ENCODE measurements at places on chromosomes 1 and 21. TPM values are rescaled to one million over a fixed set of nuclear protein-coding genes. Genes with fewer than 3 reads are reported as not detected.

The TBX19 gene
- 2.2 TPM for total RNA-seq

The ANP32E gene
- total RNA-seq: 159 TPM

The SLAMF9 gene
- total RNA-seq: not detected

The OLFML2B gene
- total RNA-seq: not detected

The ITLN2 gene
- total RNA-seq: not detected

The ADAMTSL4 gene
- total RNA-seq: 0.49 TPM

The LRRN2 gene
- total RNA-seq: not detected

GRCh38 chr1:81374481-81374880 is 426.3 kb upstream of the ADGRL2 start:
- no peak overlapping the region for H3K4me3 ChIP-seq
- no peaks in the 10 kb centered on the region for H3K36me3 ChIP-seq
- no peak for DNase-seq
- no peaks in the 10 kb centered on the region for H3K4me1 ChIP-seq

- H3K27me3 ChIP-seq: no peaks in the 10 kb centered on the region
- no peaks in the 10 kb centered on the region for H3K36me3 ChIP-seq
- no peak overlapping the region for H3K4me3 ChIP-seq
- H3K27ac ChIP-seq: no peak overlapping the region
- no peaks in the 10 kb centered on the region for H3K4me1 ChIP-seq
Observed at GRCh38 chr1:212674872-212675271, 24.8 kb downstream of the BATF3 start.

DNA sequence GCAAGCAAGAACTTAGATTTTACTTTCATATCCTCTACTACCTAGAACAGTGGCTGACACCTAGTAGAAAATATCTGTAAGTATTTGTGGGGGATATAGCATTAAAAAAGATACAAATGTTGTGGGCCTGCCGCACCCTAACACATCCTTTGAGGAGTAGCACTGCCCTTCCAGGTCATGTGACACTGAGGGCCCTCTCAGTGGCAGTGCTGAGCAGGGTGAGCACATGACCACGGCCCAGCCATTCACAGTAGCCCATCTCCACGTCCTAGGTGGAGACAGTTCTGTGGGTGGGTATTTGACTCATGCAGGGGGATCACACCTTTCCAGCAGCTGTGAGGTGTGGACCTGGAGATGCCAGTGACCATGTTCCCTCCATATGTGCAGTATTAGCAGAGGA is 108.9 kb downstream of the OMA1 start:
- no peak for DNase-seq
- H3K36me3 ChIP-seq: no peaks in the 10 kb centered on the region
- no peaks in the 10 kb centered on the region for H3K27me3 ChIP-seq
- no peak overlapping the region for H3K4me3 ChIP-seq
- H3K27ac ChIP-seq: no peak overlapping the region

GRCh38 chr1:44705938-44706337 is 25.0 kb downstream of the RNU5D-1 start:
- H3K4me1 ChIP-seq: no peaks in the 10 kb centered on the region
- no peaks in the 10 kb centered on the region for H3K27me3 ChIP-seq
- H3K36me3 ChIP-seq: no peaks in the 10 kb centered on the region
- no peak overlapping the region for H3K4me3 ChIP-seq

DNA sequence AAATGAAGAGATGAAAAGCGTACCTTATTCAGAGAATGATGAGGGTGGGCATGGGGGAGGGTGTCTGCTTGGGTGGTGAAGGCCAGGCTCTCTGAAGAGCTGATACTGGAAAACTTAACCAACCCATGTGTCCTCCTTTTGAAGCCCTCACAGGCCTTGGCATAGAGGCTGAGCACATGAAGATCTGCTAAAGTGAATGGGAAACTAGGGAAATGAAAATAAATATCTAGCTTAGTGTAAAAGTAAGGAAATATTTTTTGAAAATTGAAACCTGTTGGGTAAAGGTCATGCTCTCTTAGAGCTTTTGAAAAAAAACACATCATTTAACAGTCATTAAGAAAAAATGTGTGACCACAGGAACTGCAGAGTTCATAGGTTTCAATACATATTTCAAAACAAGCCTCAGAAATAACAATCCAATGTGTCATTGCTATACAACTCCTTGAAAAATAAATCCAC is 40.5 kb upstream of the RALGPS2 start:
- H3K36me3 ChIP-seq: no peaks in the 10 kb centered on the region
- no peak overlapping the region for H3K4me3 ChIP-seq
- no peaks in the 10 kb centered on the region for H3K4me1 ChIP-seq
- no peak for DNase-seq

DNA sequence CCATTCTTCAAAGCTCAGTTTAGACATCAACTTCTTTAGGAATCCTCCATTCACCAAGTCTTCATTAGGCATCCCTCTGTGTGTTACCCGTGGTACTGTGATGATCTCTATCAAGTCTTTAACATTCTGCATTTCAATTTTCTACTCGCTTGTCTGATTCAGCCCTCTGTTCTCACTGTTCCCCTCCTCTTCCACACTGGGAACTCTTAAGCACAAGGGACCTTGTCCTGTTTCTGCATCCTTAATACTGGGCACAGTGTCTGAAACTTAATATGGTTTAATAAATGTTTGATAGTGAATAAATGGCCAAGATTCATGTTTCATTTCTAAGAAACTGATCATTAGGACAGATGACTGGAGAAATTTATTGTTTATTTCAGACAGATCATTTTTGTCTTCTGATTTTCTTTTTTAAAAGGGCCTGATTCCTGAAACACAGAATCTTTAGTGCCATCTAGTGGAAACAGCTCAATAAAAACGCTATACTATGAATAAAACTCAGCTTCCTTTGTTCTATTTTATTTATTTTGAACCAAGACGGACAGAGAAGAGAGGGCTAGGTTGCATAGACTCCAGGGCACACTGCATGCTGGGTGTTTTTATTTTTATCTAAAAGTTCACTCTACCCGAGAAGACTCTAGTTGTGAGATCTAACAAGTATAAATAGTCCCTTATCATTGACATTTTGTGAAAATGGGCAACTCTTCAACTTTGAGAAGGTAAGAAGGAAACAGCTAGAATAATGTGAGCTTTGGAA is 7.0 kb upstream of the TRIM45 start:
- H3K27me3 ChIP-seq: no peaks in the 10 kb centered on the region
- no peaks in the 10 kb centered on the region for H3K36me3 ChIP-seq
- H3K4me1 ChIP-seq: no peaks in the 10 kb centered on the region

GRCh38 chr1:115338457-115338820 is 390 bp upstream of the NGF start:
- H3K4me1 ChIP-seq: no peaks in the 10 kb centered on the region
- H3K27me3 ChIP-seq: no peaks in the 10 kb centered on the region
- no peak for DNase-seq
- H3K4me3 ChIP-seq: no peak overlapping the region

- no peaks in the 10 kb centered on the region for H3K36me3 ChIP-seq
- no peak overlapping the region for H3K4me3 ChIP-seq
- no peak for DNase-seq
- H3K4me1 ChIP-seq: peaks cover 7% of the 10 kb centered on the region
Observed at GRCh38 chr1:165641231-165641987, 10.4 kb downstream of the MGST3 start.

DNA sequence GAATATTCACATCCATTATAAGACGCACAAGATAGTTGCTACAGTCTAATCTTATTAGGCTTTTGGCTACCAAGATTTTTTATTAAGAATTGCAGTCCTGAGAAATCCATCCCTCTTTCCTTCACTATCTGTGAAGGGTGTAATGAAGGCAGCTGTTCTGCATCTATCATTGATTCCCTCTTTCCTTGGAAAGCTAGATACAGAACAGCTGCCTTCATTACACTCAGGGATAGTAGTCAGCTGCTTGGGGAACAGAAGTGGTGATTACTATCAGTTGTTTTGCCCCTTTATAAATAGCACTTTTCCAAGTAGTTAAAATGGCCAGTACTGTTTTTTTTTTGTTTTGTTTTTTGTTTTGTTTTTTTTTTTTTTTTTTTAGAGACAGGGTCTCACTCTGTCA is 70.2 kb downstream of the IARS2 start:
- DNase-seq: no peak
- H3K4me1 ChIP-seq: no peaks in the 10 kb centered on the region
- no peak overlapping the region for H3K27ac ChIP-seq
- H3K27me3 ChIP-seq: no peaks in the 10 kb centered on the region
- H3K4me3 ChIP-seq: no peak overlapping the region
- H3K36me3 ChIP-seq: peaks cover 12% of the 10 kb centered on the region

DNA sequence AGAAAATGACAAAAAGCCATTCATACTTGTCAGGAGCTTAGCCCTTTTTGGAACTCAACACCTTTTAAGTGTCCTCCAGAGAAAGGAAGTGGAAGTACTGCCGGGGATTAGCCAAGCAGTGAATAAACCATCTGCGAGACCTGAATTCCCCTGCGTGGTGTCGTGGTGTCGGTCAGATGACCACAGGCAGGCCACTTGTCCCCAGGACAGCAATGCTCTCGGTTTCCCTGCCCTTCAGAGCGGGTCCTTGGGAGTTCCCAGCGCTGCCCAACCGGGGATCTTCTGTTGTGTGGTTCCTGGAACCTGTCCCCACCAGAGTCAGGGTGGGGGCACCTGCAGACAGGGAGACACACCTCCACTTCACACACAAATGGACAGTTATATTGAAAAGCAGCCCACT is 9.2 kb downstream of the GPR157 start:
- H3K4me3 ChIP-seq: no peak overlapping the region
- H3K36me3 ChIP-seq: no peaks in the 10 kb centered on the region
- peaks cover 15% of the 10 kb centered on the region for H3K4me1 ChIP-seq
- no peaks in the 10 kb centered on the region for H3K27me3 ChIP-seq
- no peak overlapping the region for H3K27ac ChIP-seq

- no peak overlapping the region for H3K27ac ChIP-seq
- H3K4me1 ChIP-seq: no peaks in the 10 kb centered on the region
- no peaks in the 10 kb centered on the region for H3K27me3 ChIP-seq
- no peaks in the 10 kb centered on the region for H3K36me3 ChIP-seq
- no peak overlapping the region for H3K4me3 ChIP-seq
- no peak for DNase-seq
Observed at GRCh38 chr1:183011859-183012258, 11.4 kb upstream of the LAMC1 start.

- no peaks in the 10 kb centered on the region for H3K4me1 ChIP-seq
- no peaks in the 10 kb centered on the region for H3K27me3 ChIP-seq
Observed at GRCh38 chr1:90534663-90535295, 182.3 kb downstream of the BARHL2 start.

All from naive thymus-derived CD4-positive, alpha-beta T cell (primary cell).